ENCODE measurements at places on chromosomes 5 and 9. TPM values are rescaled to one million over a fixed set of nuclear protein-coding genes. Genes with fewer than 3 reads are reported as not detected.

GRCh38 chr9:81174023-81174422, 515.3 kb downstream of the TLE1 start:
- no peak overlapping the region for H3K4me3 ChIP-seq
- no peak for DNase-seq
- H3K36me3 ChIP-seq, result no peaks in the 10 kb centered on the region

DNA sequence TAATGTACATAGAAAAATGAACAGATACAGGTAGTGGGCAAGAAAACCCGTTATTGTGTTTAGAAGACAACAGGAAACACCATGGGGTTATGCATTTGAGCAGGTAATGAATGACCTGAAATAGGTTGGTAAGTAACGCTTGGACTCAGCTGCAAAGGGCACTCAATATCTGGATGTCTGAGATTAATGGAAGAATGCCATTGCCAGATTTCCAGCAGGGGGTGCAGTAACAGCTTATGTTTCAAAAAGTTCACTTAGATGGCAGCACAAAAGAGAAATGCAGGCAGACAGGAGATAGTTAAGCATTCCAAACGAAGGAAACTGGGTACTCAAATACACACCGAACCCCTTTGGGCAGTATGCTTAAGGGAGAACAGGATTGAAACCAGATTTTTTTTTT, 285.5 kb upstream of the VLDLR start:
- H3K36me3 ChIP-seq, result no peaks in the 10 kb centered on the region
- no peak overlapping the region for H3K4me3 ChIP-seq
- no peaks in the 10 kb centered on the region for H3K27me3 ChIP-seq
- DNase-seq, result no peak

- H3K4me1 ChIP-seq, result no peaks in the 10 kb centered on the region
- H3K27ac ChIP-seq, result no peak overlapping the region
- DNase-seq, result no peak
- H3K4me3 ChIP-seq, result no peak overlapping the region
- H3K27me3 ChIP-seq, result no peaks in the 10 kb centered on the region
- H3K36me3 ChIP-seq, result no peaks in the 10 kb centered on the region
These were observed 548.8 kb downstream of the CTNND2 start for GRCh38 chr5:11355491-11355890.

DNA sequence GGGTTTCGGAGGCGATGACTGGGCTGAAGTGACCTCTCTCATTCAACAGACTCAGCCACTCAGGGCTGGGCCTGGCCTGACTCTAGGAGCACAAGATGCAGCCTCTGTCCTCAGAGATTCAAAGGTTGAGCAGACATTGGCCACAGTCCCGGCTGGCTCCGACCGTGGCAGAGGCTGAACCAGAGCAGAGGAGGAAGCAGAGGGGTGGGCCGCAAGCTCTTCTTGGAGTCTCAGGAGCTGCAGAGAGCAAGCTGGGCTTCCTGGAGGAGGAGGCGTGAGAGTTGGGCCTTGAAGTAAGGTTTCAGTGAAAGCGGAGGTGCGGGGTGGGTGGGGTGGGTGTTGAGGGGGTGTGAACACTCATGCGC, 37.6 kb downstream of the ALG2 start:
- H3K36me3 ChIP-seq, result no peaks in the 10 kb centered on the region
- H3K4me3 ChIP-seq, result no peak overlapping the region
- no peak for DNase-seq
- no peak overlapping the region for H3K27ac ChIP-seq

DNA sequence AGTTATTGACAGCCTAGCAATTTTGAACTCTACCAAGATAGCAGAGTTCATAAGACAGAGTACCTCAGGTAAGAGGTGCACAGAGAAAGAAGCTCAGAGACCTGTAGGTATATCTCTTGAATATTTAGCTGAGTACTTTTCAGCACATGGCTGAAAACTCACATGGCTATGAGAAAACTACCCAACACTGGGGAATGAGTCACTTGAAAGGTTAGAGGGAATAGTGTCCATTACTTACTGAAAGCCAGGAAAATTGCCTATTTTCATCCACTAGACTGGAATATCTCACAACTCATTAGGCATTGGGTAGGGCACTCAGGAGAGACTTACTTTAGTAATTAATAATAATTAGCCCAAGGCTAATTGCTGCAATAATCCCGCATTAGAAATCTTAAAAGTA, 8.3 kb downstream of the TSLP start:
- H3K4me3 ChIP-seq, result no peak overlapping the region
- no peak for DNase-seq
- H3K27ac ChIP-seq, result no peak overlapping the region

GRCh38 chr9:86350006-86350760, 4.0 kb downstream of the TUT7 start:
- H3K36me3 ChIP-seq, result peaks cover 75% of the 10 kb centered on the region
- H3K27ac ChIP-seq, result no peak overlapping the region
- H3K4me3 ChIP-seq, result peak overlapping the region; percentile 100

DNA sequence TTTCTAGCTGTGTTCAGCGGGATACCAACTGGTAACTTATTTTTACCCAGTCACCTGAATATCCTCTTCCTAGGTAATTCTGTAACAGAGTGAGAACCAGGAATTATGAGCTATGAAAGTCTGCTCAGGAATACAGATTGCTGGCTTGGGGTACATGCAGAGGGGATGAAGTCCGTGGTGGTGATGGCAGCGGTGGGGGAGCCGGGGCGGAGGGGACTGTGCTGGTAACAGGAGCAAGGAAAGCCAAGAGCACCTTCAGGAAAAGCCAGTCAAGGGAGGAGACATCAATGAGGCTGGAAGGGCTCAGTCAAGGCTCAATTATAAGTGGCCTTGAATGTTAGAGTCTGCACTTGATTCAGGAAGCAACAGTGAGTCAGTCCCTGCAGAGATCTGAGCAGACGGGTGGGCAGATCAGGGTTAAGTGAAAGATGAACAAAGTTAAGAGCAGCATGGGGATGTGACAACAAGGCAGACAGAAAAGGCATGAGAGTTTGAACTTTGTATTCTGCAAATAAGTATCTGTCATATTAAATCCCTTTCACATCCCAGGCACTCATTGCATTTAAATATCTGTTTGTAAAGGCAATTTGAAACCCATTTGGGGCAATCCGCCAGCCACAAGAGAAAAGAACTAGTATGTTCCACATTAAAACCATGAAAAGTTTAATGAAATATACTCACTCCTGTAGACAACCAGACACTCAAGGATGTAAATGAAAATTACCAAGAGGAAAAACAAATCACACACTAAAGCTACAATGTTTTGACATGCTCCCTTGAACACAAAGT, 101.2 kb downstream of the TTC39B start:
- no peaks in the 10 kb centered on the region for H3K36me3 ChIP-seq
- H3K4me3 ChIP-seq, result no peak overlapping the region
- no peaks in the 10 kb centered on the region for H3K27me3 ChIP-seq
- no peak for DNase-seq
- no peaks in the 10 kb centered on the region for H3K4me1 ChIP-seq

GRCh38 chr9:27861887-27862286, 288.6 kb upstream of the C9orf72 start:
- no peaks in the 10 kb centered on the region for H3K36me3 ChIP-seq
- H3K27ac ChIP-seq, result no peak overlapping the region
- no peak overlapping the region for H3K4me3 ChIP-seq
- H3K27me3 ChIP-seq, result peaks cover 44% of the 10 kb centered on the region
- no peaks in the 10 kb centered on the region for H3K4me1 ChIP-seq

- peaks cover 6% of the 10 kb centered on the region for H3K36me3 ChIP-seq
- no peaks in the 10 kb centered on the region for H3K4me1 ChIP-seq
- no peak overlapping the region for H3K4me3 ChIP-seq
- no peaks in the 10 kb centered on the region for H3K27me3 ChIP-seq
- H3K27ac ChIP-seq, result no peak overlapping the region
These were observed 94.1 kb downstream of the DENND1A start for GRCh38 chr9:123835821-123836220.

- H3K36me3 ChIP-seq, result no peaks in the 10 kb centered on the region
- H3K4me1 ChIP-seq, result peaks cover 5% of the 10 kb centered on the region
- H3K27me3 ChIP-seq, result peaks cover 89% of the 10 kb centered on the region
- no peak overlapping the region for H3K27ac ChIP-seq
- H3K4me3 ChIP-seq, result no peak overlapping the region
These were observed 4.9 kb upstream of the LHX2 start for GRCh38 chr9:124006448-124007361.

GRCh38 chr5:50667023-50667652, 701 bp downstream of the PARP8 start:
- peak; percentile 60 for DNase-seq
- H3K4me3 ChIP-seq, result peak overlapping the region; percentile 88
- H3K36me3 ChIP-seq, result no peaks in the 10 kb centered on the region

- no peaks in the 10 kb centered on the region for H3K4me1 ChIP-seq
- no peak for DNase-seq
- no peaks in the 10 kb centered on the region for H3K36me3 ChIP-seq
- H3K27ac ChIP-seq, result no peak overlapping the region
- H3K4me3 ChIP-seq, result no peak overlapping the region
These were observed 5.2 kb upstream of the ZDHHC11 start for GRCh38 chr5:855771-856530.

GRCh38 chr5:77642738-77643653, 4.5 kb upstream of the OTP start:
- no peaks in the 10 kb centered on the region for H3K4me1 ChIP-seq
- no peak for DNase-seq
- H3K27ac ChIP-seq, result no peak overlapping the region
- no peaks in the 10 kb centered on the region for H3K36me3 ChIP-seq
- H3K4me3 ChIP-seq, result no peak overlapping the region

GRCh38 chr5:108560581-108560980, 178.7 kb upstream of the FBXL17 start:
- H3K4me1 ChIP-seq, result no peaks in the 10 kb centered on the region
- peak; percentile 4 for DNase-seq
- no peak overlapping the region for H3K4me3 ChIP-seq
- H3K27ac ChIP-seq, result no peak overlapping the region
- no peaks in the 10 kb centered on the region for H3K27me3 ChIP-seq

DNA sequence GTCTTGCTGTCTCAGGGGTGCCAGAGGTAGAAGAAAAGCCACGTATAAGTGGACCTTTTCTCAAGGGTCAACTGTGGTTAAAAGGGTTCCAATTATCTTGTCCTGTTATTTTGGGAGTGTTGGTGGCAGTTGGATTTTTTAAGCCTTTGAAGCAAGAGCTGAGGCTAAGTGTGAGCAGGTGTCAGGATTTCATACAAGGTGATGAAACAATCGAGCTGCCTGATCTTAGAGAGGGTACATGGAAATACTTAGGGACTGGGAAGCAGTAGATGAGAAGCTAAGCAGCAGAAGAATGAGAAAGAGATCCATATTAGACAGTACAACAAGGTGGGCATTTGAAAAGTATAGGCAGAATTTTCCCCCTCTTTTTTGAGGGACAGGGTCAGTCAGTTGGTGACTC, 23.6 kb downstream of the FOCAD start:
- no peaks in the 10 kb centered on the region for H3K4me1 ChIP-seq
- DNase-seq, result no peak
- no peak overlapping the region for H3K4me3 ChIP-seq
- no peak overlapping the region for H3K27ac ChIP-seq
- H3K36me3 ChIP-seq, result peaks cover 7% of the 10 kb centered on the region

DNA sequence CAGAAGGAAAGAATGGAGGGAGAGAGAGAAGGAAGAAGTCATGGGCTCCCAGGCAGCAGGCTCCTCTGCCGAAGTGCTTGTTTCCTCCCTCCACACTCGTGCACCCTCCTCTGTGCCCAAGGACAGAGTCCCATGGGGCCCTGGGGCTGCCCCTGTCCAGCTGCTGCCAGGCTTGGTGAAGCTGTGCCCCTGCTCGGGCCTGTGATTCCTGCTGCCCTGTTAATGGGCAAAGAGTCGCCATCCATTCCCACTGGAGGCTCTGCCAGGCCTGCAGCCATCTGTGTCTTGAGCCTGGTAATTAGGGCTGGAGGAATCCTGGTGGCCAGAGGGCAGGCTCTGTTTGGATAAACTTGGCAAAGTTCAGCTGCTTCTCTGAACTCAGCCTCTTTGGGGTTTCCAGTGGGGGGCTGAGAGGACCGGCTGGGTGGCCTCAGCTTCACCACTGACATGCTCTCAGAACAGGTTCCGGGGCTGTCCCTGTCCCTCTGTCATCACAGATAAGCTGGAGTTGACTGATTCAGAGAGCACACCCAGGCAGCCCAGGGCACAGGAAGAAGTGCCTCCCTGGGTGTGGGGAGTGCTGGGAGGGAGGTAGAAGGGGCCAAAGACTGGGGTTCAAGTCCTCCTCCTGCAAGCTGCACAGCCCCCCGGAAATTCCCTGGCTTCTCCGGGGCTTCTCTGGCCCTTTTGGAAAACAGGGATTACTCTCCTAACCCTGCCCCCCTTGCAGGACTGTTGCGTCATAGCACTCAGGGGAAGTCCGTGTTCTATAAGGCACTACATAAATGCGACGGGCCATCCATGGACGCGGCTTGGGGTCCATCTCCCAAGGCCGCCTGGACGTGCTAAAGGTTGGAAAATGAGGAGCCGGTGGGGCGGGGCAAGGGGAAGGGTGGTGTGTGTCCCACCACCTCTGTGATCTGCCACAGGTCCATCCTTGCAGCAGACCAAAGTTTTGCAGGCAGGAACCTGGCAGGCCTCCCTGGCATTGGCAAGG, 154.8 kb downstream of the PAX5 start:
- H3K27ac ChIP-seq, result no peak overlapping the region
- H3K4me1 ChIP-seq, result no peaks in the 10 kb centered on the region
- DNase-seq, result no peak
- H3K27me3 ChIP-seq, result peaks cover 58% of the 10 kb centered on the region
- no peaks in the 10 kb centered on the region for H3K36me3 ChIP-seq

GRCh38 chr9:127176631-127177030, 54.2 kb upstream of the ANGPTL2 start:
- no peak overlapping the region for H3K27ac ChIP-seq
- DNase-seq, result no peak
- no peaks in the 10 kb centered on the region for H3K36me3 ChIP-seq
- H3K4me3 ChIP-seq, result no peak overlapping the region
- H3K27me3 ChIP-seq, result no peaks in the 10 kb centered on the region
- peaks cover 7% of the 10 kb centered on the region for H3K4me1 ChIP-seq

GRCh38 chr5:65248896-65249295, 232.8 kb downstream of the ADAMTS6 start:
- no peak overlapping the region for H3K4me3 ChIP-seq
- H3K27me3 ChIP-seq, result no peaks in the 10 kb centered on the region
- H3K36me3 ChIP-seq, result no peaks in the 10 kb centered on the region
- peaks cover 6% of the 10 kb centered on the region for H3K4me1 ChIP-seq

DNA sequence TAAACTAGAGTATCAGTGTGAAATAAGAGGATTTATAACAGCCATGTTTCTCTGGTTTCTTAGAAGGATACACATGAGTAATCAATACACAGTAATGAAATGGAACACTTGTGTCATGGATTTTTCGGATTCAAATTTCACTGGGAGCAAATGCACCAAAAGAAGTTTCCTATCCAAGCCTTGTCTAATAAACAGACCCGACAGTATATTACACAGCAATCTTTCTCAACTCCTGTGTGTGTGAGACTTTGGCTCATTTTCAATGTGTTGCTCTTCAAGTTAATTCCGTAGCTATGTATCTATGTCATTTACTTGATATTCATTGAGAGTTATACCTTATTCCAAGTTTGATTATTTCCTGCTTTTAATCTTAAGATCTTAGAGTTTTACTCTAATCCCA, 930.2 kb downstream of the MAT2B start:
- no peaks in the 10 kb centered on the region for H3K36me3 ChIP-seq
- peaks cover 5% of the 10 kb centered on the region for H3K4me1 ChIP-seq
- no peak overlapping the region for H3K27ac ChIP-seq
- DNase-seq, result no peak
- no peak overlapping the region for H3K4me3 ChIP-seq
- H3K27me3 ChIP-seq, result no peaks in the 10 kb centered on the region

GRCh38 chr5:94422812-94423211, 195.6 kb downstream of the KIAA0825 start:
- peak; percentile 93 for DNase-seq
- peaks cover 13% of the 10 kb centered on the region for H3K36me3 ChIP-seq
- H3K27me3 ChIP-seq, result no peaks in the 10 kb centered on the region

Gene SLC25A2
- total RNA-seq, result 0.79 TPM

Gene SPARC
- total RNA-seq, result 32.6 TPM

Gene PSAT1
- total RNA-seq, result 263 TPM

Gene ABLIM3
- 206 TPM for total RNA-seq

Gene CDC25C
- 10.8 TPM for total RNA-seq

Gene RNF20
- 38.4 TPM for total RNA-seq

Gene AGXT2
- total RNA-seq, result not detected

Gene SAXO1
- total RNA-seq, result not detected

Gene SPATA24
- 9.8 TPM for total RNA-seq
